LHCN-M2 (cell line): ENCODE measurements at places on chromosomes 7 and 10. TPM values are rescaled to one million over a fixed set of nuclear protein-coding genes. Genes with fewer than 3 reads are reported as not detected.

DNA sequence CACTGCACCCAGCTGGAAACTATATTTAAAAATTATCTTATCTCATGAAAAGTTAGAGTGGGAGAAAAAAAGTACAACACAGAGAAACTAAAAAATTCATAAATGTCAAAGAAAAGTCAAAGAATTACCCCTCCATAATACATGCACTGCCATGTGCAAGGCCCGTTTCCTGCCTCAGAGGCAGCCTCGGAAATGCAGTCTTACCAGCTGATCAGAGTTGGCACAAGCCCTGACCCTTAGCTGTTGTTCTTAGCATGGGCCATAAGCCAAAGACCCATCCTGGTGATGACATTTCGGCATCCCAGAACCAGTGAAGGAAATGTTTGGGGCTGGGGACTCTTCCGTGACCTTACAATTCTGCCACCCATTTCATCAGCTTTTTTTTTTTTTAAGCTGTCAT, 21.6 kb downstream of the RBM48 start:
- no peak for DNase-seq

- no peak for DNase-seq
Measured at GRCh38 chr7:31234836-31235605, 105.5 kb downstream of the NEUROD6 start.

DNA sequence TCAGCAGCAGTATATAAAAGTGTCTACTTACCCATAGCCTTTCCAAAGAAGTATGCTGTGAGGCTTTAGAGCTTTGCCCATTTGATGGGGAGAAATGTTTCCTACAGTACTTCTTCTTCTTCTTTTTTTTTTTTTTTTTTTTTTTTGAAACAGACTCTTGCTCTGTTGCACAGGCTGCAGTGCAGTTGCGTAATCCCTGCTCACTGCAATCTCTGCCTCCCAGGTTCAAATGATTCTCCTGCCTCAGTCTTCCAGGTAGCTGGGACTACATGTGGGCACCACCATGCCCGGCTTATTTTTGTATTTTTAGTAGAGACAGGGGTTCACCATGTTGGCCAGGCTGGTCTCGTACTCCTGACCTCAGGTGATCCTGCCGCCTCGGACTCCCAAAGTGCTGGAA, 101.7 kb upstream of the TMEM26 start:
- DNase-seq, result no peak

DNA sequence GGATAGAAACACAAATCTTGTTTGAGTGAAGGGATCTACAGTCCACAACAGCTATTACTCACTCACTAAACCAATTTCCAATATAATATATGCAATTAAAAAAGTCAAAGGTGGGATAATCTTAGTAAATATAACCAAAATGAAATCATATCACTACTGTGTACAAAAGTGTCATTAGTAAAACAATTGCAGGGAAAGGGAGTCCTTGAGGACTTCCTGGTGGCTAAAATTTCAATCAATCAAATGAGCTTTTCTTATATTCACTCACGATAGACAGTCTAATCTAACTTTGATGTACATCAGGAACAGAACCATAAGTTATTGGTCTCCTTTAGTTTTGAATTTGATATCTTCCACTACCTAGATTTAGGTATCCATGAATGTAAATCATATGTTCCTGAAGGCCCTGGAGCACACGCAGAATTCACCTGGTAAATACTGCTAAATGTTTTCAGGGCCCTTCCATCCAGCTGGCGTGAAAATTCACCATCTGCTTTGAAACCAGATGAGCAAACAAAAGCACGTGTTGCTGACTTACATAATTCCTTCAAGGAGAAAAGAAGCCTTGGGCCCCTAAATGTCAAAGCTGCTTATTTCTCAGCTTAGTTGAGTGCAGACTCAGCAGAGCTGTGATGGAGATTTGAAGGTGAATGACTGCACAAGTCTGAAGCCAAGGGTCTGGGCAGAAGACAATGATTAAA, 159.3 kb upstream of the TMEM196 start:
- DNase-seq, result no peak

Gene SPAG6
- not detected in 2 replicates for total RNA-seq

Gene WAPL
- 31.8 and 36.6 TPM in 2 replicates for total RNA-seq

Gene C10orf62
- 0.11 TPM in 1 of 2 replicates, not detected in the other for total RNA-seq

Gene CALML5
- total RNA-seq, result not detected in 2 replicates

GRCh38 chr10:49024484-49024883, 84.8 kb upstream of the LRRC18 start:
- DNase-seq, result no peak

DNA sequence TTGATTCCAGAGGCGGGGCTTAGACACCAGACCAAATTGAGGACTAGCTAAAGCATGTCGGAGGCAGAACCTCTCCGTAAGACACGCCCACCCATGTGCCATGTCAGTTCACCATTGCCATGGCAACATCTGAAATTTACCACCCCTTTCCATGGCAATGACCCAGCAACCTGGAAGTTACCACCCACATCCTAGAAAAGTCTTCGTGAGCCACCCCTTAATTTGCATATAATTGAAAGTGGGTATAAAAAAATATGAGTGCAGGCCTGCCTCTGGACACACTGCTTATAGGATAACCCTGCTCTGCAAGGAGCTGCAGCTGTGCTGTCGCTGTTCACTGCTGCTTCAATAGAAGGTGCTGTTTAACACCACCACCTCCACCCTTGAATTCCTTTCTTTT, 28.0 kb downstream of the TMEM270 start:
- peak; percentile 24 for DNase-seq

GRCh38 chr10:125159932-125160855, at the start of gene CTBP2:
Gene CTBP2 (minus strand): TSS chr10:125160563.
- DNase-seq, result peak; percentile 39

- DNase-seq, result no peak
Measured at GRCh38 chr10:46995234-46995633, 84.0 kb downstream of the PTPN20 start.

GRCh38 chr10:19033741-19034140, 14.9 kb upstream of the MALRD1 start:
- no peak for DNase-seq

DNA sequence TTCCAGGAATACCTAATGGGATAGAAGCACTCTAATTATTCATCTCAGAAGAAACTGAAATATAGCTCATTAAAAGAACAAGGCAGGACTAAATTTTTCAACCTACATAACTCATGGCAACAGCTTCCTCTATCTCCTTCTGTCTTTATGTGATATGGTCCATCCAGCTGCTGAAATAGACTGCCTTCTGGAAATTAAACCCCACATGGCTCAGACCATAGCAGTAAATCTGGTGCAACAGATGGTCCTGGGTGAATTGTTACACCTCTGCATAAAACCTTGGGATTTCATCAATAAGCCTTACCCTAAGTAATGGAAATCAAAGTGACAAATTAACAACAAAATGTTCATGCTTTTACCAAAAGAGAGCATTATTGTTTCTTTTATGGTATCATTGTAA, 205.6 kb upstream of the CSTF2T start:
- DNase-seq, result no peak

Gene PODXL
- total RNA-seq, result 2.2 and 3.1 TPM in 2 replicates

DNA sequence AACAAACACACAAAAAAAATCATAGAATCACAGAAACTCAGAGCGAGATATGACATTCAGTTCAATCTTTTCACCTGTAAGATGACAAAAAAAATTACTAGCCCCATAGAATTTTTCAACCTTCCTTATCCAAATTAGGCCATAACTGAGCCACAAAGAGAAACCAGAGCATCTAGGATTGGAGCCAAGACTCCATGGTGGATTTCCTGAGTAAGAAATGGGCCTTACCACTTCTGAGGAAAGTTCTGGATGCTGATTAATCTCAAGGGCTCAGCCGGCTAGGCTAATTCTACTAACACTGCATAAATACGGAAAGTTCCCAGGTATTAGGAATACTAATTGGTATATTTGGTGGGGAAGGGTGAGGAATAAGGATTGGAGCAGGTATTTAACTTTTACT, 16.8 kb downstream of the LIPM start:
- no peak for DNase-seq

GRCh38 chr7:16067711-16068110, 353.6 kb downstream of the CRPPA start:
- DNase-seq, result peak; percentile 78

DNA sequence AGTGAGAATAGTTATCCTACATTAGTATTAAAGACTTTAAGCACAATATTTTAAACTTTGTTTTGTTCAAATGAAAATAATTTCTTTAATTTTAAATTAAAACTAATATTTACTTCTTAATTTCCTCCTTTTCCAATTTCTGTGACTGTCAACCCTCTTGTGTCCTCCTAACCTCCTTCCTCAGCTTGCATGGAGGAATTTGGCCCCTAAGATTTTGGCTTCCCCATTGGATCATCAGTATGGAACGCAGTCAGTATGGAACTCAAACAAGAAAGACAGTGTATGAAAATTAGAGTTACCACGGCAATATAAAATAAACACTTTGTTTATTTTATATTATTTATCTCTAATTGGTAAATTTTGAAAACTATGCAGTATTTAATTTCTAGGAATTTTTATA, 91.2 kb downstream of the CYP51A1 start:
- DNase-seq, result no peak

DNA sequence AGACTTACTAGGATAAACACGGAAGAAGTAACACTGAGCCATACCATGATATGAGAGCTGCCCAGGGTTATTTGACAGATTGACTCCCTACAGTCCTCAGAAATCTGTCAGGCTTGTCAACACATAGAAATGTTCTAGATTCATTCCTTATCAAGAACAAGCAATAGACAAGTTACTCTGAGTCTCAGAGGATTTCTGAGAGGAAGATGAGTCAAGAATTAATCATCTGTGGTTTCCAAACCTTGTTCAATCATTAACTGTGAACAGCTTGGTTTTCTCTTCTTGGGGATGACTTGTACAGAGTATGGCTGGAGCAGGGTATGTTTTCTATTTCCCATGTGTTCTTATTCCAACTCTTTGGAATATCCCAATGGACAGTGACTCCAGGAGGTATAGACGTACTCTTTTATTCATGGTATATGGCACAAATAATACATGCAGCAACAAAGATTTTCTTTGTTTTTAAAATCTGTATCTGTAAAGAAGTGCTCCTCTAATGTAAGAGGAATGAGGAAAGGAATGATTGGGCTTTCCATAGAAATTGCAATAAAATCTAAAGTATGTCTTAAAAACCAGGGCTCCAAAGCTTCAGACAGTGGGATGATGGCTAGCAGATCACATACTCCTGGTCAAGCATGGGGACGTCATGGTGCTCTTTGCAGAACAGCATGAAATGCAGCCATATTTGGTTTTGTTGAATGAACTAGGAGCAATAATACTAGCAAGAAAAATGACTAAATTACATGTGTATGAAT, 11.9 kb upstream of the SFR1 start:
- DNase-seq, result peak; percentile 87

- no peak for DNase-seq
Measured at GRCh38 chr7:23404546-23405239, 65.6 kb downstream of the IGF2BP3 start.

Gene HERPUD2
- total RNA-seq, result 25.7 and 28.6 TPM in 2 replicates

- DNase-seq, result no peak
Measured at GRCh38 chr10:114349522-114350215, 54.6 kb downstream of the AFAP1L2 start.

Gene ZNF727
- not detected in 2 replicates for total RNA-seq

- DNase-seq, result no peak
Measured at GRCh38 chr10:131872827-131873375, 27.9 kb upstream of the PPP2R2D start.
